Upper lobe of left lung (tissue), 6 donors: ENCODE measurements at places on chromosomes 5 and 9. TPM values are rescaled to one million over a fixed set of nuclear protein-coding genes. Genes with fewer than 3 reads are reported as not detected.
A peak's percentile ranks its signal among the peaks of the same experiment; 100 is the strongest.

DNA sequence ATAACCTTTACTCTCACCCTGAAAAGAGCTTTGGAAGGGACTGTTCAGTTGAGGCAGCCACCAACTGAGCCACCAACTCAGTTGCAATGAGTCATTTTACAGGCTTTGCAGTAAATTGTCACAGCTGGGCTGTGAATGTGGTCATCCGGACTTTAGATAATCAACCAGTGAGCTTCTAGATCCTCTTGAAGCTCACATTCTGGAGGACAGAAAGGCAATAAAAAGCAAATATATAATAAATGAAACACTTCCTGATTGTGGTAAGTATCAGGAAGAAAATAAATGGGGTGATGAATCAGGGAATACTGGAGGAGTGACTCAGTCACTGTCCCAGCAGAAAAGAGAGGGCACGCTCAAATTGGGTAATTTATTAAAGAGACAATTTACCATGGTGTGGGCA, 13.2 kb upstream of the C5orf58 start:
- DNase-seq = no peak
- no peak overlapping the region for H3K4me3 ChIP-seq
- no peaks in the 10 kb centered on the region for H3K4me1 ChIP-seq
- no peaks in the 10 kb centered on the region for H3K36me3 ChIP-seq

- no peak for DNase-seq
- H3K27ac ChIP-seq = no peak overlapping the region
- no peaks in the 10 kb centered on the region for H3K27me3 ChIP-seq
- no peaks in the 10 kb centered on the region for H3K4me1 ChIP-seq
- no peak overlapping the region for H3K4me3 ChIP-seq
Observed at GRCh38 chr9:90948156-90948555, 146.5 kb downstream of the SYK start.

The PGM5 gene
- 13.8 TPM for total RNA-seq

DNA sequence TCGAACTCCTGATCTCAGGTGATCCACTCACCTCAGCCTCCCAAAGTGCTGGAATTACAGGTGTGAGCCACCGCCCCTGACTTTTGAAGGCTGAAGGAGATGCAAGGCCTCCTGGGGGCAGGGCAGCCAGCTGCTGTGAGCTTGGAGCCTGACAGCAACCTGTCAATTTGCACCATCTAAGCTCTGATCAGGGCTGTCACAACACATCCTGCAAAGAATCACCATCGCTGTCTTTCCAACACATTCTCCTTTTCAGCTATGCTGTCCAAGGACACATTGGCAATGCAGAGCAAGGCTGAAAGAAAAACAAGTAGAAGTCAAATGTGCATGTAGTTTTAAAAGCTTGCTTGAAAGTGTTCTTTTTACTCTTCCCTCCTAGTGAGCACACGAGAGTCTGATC, 54.6 kb downstream of the GNA14 start:
- DNase-seq = no peak
- H3K27me3 ChIP-seq = no peaks in the 10 kb centered on the region
- no peak overlapping the region for H3K4me3 ChIP-seq
- no peaks in the 10 kb centered on the region for H3K36me3 ChIP-seq
- no peak overlapping the region for H3K27ac ChIP-seq
- peaks cover 61% of the 10 kb centered on the region for H3K4me1 ChIP-seq

DNA sequence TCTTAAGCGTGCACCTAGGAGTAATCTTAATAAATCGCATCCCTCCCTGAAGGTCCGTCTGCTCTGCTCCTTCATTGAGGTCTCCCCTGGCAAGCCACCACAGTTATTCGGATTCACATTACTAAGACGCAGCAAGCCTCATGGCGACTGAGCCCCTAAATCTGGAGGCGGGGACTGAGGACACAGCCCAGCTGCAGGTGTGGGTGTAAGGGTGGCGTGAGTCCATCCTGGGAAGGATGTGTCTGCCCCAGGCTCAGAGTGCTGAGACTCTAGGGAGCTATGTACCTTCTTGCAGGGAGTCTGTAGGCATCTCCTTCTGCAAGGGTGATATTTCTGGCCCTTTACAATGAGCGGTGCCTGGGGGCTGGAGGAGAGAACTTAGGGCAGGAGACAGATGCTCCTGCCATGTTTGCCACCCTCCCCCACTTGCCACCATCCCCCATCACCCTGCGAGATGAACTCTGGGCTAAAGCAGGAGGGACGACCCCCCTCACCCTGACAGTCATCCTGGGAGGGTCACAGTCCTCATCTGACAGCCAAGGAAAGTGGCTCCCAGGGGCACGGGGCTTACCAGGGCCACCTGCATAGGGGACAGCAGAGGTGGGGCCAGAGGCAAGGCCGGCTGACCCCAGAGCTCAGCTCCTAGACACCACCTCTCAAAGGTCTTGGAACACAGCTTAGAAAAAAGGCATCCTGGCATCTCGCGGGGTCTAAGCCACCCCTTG, 76.4 kb upstream of the FCN1 start:
- no peak for DNase-seq
- no peaks in the 10 kb centered on the region for H3K27me3 ChIP-seq
- no peaks in the 10 kb centered on the region for H3K36me3 ChIP-seq
- H3K4me1 ChIP-seq = no peaks in the 10 kb centered on the region

DNA sequence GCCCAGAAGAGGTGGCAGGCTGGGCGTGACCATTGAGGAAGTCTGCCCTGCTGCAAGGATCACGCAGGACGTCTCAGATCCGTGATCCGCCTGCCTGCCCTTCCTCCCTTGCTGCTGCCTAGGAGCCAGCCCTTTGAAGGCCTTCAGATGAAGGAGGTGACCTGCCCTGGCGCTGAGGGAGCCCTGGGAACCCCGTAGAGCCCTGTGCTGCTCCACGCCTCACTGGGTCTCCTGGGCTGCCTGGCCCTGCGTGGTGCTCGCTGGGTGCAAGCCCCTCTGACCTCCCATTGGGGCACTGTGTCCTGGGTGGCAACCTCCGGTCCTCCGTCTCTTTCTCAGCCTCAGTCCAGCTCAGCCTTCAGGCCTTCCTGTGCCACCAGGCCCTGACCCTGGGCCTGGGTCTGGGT, 295.3 kb upstream of the IRX4 start:
- no peaks in the 10 kb centered on the region for H3K36me3 ChIP-seq
- no peak overlapping the region for H3K27ac ChIP-seq
- no peaks in the 10 kb centered on the region for H3K4me1 ChIP-seq
- DNase-seq = peak; percentile 18

DNA sequence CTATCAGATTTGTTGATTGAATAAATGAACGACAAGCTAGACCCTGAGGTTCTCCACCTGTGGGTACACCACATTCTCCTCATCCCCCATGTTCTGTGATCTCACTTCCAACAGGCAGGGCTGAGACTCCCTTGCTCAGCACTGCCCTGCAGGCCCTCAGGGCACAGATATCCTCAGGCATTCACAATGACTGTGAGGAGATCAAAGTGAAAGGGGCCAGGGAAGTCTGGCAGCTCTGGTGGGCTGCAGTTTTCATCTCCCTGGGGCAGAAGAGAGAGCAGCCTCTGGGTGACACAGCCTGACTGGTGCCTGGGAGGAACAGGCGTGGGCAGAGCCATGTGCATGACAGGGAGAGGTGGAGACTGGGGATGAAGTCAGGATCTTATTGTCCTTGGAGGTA, 142.4 kb upstream of the C9orf72 start:
- H3K4me3 ChIP-seq = no peak overlapping the region
- H3K27ac ChIP-seq = no peak overlapping the region
- DNase-seq = no peak
- no peaks in the 10 kb centered on the region for H3K4me1 ChIP-seq
- H3K36me3 ChIP-seq = no peaks in the 10 kb centered on the region

- no peaks in the 10 kb centered on the region for H3K4me1 ChIP-seq
- H3K27ac ChIP-seq = no peak overlapping the region
- no peak overlapping the region for H3K4me3 ChIP-seq
- no peaks in the 10 kb centered on the region for H3K36me3 ChIP-seq
- H3K27me3 ChIP-seq = no peaks in the 10 kb centered on the region
Observed at GRCh38 chr9:125985998-125986655, 239.0 kb downstream of the PBX3 start.

DNA sequence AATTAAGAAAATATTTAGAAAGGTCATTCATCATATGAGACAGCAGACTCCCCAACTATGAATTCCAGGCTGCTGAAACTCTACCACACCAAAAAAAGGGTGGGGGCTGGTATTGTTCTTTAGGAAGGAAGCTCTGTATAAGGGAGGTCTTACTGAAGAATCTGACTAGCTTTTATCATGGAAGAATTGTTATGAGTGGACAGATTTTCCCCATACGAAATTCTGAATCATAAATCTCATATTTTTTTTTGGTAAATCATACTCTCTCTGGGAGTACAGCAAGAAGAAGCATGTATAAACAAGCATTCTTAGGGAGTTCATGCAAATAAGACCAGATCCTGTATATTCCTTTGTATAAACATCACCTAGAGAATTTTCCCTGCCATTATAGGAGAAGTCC, 220.0 kb downstream of the SLC12A2 start:
- no peaks in the 10 kb centered on the region for H3K4me1 ChIP-seq
- H3K4me3 ChIP-seq = no peak overlapping the region
- no peaks in the 10 kb centered on the region for H3K27me3 ChIP-seq

- H3K4me3 ChIP-seq = no peak overlapping the region
- H3K36me3 ChIP-seq = no peaks in the 10 kb centered on the region
- no peak for DNase-seq
- H3K27ac ChIP-seq = no peak overlapping the region
- H3K27me3 ChIP-seq = no peaks in the 10 kb centered on the region
- peaks cover 18% of the 10 kb centered on the region for H3K4me1 ChIP-seq
Observed at GRCh38 chr9:98888801-98889421, 54.8 kb upstream of the COL15A1 start.

DNA sequence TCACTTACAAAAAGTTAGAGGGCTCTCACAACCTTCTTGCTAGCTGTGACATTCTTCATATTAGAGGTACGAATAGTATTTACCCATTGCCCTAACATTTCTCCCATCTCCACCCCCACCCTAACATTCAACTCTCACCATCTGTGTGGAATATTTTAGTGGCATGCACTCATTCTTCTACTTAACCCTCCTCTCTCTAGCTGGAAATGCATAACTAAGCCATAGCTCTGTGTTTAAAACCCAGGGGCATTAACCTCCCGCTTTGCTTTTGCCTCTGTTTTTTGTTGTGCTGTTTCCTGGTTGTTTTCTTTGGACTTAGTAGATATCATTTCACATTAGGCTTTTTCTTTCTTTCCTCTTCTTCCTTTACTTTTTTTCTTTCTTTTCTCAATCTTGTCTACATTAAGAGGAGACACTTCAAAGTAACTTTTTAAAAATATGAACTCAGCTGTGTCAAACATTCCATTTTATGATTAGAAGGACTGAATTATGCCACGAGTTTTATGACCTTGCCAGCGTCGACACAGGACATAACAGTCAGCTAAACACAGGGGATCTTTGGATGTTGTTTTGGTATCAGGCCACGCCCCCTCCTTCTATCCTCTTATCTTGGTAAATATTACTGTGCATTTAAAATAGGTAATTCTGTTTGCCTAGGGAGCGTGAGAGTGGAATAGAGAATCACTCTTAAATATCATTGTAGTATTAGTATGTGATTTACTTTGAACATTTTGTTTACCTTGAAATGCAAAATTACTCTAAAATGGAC, 236.0 kb downstream of the CD180 start:
- H3K27me3 ChIP-seq = no peaks in the 10 kb centered on the region
- no peak overlapping the region for H3K27ac ChIP-seq
- peaks cover 10% of the 10 kb centered on the region for H3K4me1 ChIP-seq
- no peaks in the 10 kb centered on the region for H3K36me3 ChIP-seq
- peak overlapping the region; percentile 37 for H3K4me3 ChIP-seq

The CLK4 gene
- total RNA-seq = 28.8 TPM

The FOXD4L3 gene
- not detected for total RNA-seq

The CCL27 gene
- total RNA-seq = 32.5 TPM

GRCh38 chr9:122848256-122848943, 20.0 kb upstream of the PDCL start:
- no peak overlapping the region for H3K4me3 ChIP-seq
- H3K36me3 ChIP-seq = peaks cover 23% of the 10 kb centered on the region
- no peaks in the 10 kb centered on the region for H3K4me1 ChIP-seq
- no peaks in the 10 kb centered on the region for H3K27me3 ChIP-seq

The KCNV2 gene
- total RNA-seq = not detected

The SLC45A2 gene
- not detected for total RNA-seq

GRCh38 chr5:100516285-100516684, 18.9 kb upstream of the FAM174A start:
- H3K27ac ChIP-seq = no peak overlapping the region
- H3K4me3 ChIP-seq = no peak overlapping the region
- no peaks in the 10 kb centered on the region for H3K36me3 ChIP-seq
- no peaks in the 10 kb centered on the region for H3K27me3 ChIP-seq
- DNase-seq = no peak

GRCh38 chr5:76303921-76304320, 99.2 kb upstream of the IQGAP2 start:
- peaks cover 5% of the 10 kb centered on the region for H3K4me1 ChIP-seq
- no peak for DNase-seq
- H3K36me3 ChIP-seq = no peaks in the 10 kb centered on the region
- no peak overlapping the region for H3K27ac ChIP-seq
- no peaks in the 10 kb centered on the region for H3K27me3 ChIP-seq

- no peaks in the 10 kb centered on the region for H3K36me3 ChIP-seq
- no peaks in the 10 kb centered on the region for H3K27me3 ChIP-seq
- H3K4me3 ChIP-seq = no peak overlapping the region
Observed at GRCh38 chr5:9338796-9339195, 207.1 kb downstream of the SEMA5A start.

The SLIT3 gene
- 29.6 TPM for total RNA-seq

- no peaks in the 10 kb centered on the region for H3K36me3 ChIP-seq
- H3K4me1 ChIP-seq = peaks cover 3% of the 10 kb centered on the region
- H3K27ac ChIP-seq = no peak overlapping the region
Observed at GRCh38 chr5:52998552-52999313, 9.6 kb downstream of the ITGA2 start.
